A673 (cell line): ENCODE measurements at places on chromosomes 5 and 9. TPM values are rescaled to one million over a fixed set of nuclear protein-coding genes. Genes with fewer than 3 reads are reported as not detected.

The CCDC192 gene
- total RNA-seq = not detected in 2 replicates

The STX17 gene
- 20.9 and 26.0 TPM in 2 replicates for total RNA-seq

The SVEP1 gene
- total RNA-seq = 0.45 and 0.46 TPM in 2 replicates

The GPR150 gene
- total RNA-seq = 0.13 and 0.15 TPM in 2 replicates
